AG20443 (cell line): ENCODE measurements at places on chromosomes 16 and 17.

GRCh38 chr16:12260647-12261262 is 284.2 kb downstream of the SNX29 start:
- no peak for DNase-seq

- no peak for DNase-seq
Measured at GRCh38 chr17:57537524-57538410, 207.3 kb downstream of the CCDC182 start.

GRCh38 chr17:75919611-75920010 is 14.9 kb upstream of the MRPL38 start:
- DNase-seq, result no peak

GRCh38 chr17:45394091-45394490 is 38.6 kb downstream of the ARHGAP27 start:
- DNase-seq, result no peak

GRCh38 chr16:31476303-31477219 is 4.6 kb downstream of the TGFB1I1 start:
- no peak for DNase-seq

DNA sequence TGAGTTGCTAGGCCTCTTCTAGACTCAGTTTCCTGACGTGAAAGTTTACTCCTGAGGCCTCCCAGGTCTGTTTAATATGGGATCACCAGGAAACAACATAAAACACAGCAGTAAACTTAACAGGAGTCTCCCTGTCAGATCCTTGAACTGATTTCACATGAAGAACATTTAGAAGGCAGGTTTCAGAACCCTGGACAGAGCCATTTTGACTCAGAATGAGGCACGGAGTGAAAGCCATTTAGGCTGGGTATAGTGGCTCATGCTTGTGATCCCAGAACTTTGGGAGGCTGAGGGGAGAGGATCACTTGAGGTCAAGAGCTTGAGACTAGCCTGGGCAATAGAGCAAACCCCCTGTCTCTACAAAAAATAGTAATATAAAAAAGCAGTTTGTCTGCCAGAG is 289.1 kb downstream of the CA10 start:
- DNase-seq, result no peak
